ENCODE measurements at places on chromosomes 7 and 10. TPM values are rescaled to one million over a fixed set of nuclear protein-coding genes. Genes with fewer than 3 reads are reported as not detected.

DNA sequence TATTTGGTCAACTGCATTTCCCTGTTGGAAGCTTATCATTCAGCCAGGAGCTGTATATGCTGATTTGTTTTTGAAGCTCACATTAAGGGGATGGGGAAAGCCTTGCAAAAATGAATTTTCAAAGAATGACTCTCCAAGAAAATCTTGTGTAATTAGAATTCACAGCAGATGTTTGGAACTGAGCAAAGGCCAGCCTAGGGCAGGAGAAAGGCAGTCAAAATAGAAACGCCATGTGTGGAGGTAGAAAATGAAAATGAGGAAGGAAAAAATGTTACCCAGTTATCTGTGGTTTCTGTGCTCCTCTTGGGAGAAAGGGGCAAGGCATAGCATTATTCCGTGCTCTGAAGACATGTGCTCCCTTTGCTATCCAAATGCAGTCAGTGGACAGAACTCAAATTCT, 93.5 kb downstream of the NRP1 start:
- DNase-seq, result no peak

GRCh38 chr7:100675581-100676350, 2.2 kb downstream of the GNB2 start:
- peak; percentile 49 for DNase-seq

- peak; percentile 66 for DNase-seq
Observed at GRCh38 chr7:81111358-81111757, 192.5 kb upstream of the SEMA3C start.

GRCh38 chr10:117674646-117675045, 132.1 kb downstream of the EMX2 start:
- no peak for DNase-seq

GRCh38 chr7:148982654-148983199, 45.6 kb downstream of the PDIA4 start:
- peak; percentile 18 for DNase-seq

The TRIL gene
- total RNA-seq, result 0.12 TPM

The SCIN gene
- total RNA-seq, result 1.6 TPM

The ZKSCAN1 gene
- total RNA-seq, result 13.9 TPM

The CRYGN gene
- not detected for total RNA-seq
